Activated CD8-positive, alpha-beta T cell treated with anti-CD3 and anti-CD28 coated beads for 36 hours (primary cell): ENCODE measurements at places on chromosomes 5 and 9. TPM values are rescaled to one million over a fixed set of nuclear protein-coding genes. Genes with fewer than 3 reads are reported as not detected.
A peak's percentile ranks its signal among the peaks of the same experiment; 100 is the strongest.

Gene ZDHHC11B
- 0.59 TPM for total RNA-seq

Gene MRRF
- total RNA-seq: 69.8 TPM

Gene ALG2
- 24.1 TPM for total RNA-seq

Gene PCDHB11
- total RNA-seq: not detected

Gene TMEM252
- total RNA-seq: not detected

DNA sequence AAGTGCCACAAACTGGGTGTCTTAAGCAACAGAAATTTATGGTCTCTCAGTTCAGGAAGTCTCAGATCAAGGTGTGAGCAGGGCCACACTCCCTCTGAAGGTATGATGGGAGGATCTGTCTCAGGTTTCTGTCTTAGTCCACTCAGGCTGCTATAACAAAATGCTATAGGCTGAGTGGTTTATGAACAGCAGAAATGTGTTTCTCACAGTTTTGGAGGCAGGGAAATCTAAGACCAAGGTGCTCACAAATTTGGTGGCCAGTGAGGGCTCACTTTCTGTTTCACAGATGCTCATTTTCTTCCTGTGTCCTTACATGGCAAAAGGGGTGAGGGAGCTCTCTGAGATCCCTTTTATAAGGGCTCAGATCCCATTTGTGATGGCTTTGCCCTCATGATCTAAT is 281.4 kb downstream of the CWC27 start:
- no peaks in the 10 kb centered on the region for H3K36me3 ChIP-seq
- no peaks in the 10 kb centered on the region for H3K4me1 ChIP-seq
- H3K27ac ChIP-seq: no peak overlapping the region
- H3K4me3 ChIP-seq: no peak overlapping the region
- H3K27me3 ChIP-seq: no peaks in the 10 kb centered on the region

GRCh38 chr5:129077433-129078075 is 17.0 kb upstream of the ISOC1 start:
- H3K4me1 ChIP-seq: no peaks in the 10 kb centered on the region
- no peak overlapping the region for H3K27ac ChIP-seq
- no peaks in the 10 kb centered on the region for H3K36me3 ChIP-seq
- DNase-seq: no peak

DNA sequence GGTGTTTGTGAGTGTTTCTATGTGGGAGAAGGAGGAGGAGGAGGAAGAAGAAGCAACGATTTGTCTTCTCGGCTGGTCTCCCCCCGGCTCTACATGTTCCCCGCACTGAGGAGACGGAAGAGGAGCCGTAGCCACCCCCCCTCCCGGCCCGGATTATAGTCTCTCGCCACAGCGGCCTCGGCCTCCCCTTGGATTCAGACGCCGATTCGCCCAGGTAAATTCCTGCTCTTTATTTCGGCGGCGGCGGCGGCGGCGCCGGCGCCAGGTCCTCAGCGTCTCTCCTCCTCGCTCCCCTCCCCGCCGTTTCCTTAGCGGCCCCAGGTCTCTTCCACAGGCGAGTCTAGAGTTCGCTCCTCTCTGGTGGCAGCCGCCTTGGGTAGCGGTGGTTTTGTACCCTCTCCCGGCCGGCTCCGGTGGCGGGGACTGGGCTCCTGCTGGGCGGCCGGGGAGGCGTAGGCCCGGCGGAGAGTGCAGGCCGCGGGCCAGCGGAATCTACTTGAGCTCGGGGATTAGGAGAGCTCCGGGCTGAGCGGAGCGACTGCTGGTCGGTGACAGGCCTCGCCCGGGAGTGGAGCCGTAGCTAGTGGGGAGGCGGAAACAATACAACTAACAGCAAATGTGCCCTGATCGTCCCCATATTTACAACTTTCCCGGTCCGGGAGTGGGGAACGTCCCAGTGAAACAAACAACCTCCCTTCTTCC is 547 bp downstream of the NIPBL start:
- no peaks in the 10 kb centered on the region for H3K27me3 ChIP-seq
- DNase-seq: peak; percentile 69
- peaks cover 18% of the 10 kb centered on the region for H3K36me3 ChIP-seq
- H3K4me1 ChIP-seq: peaks cover 33% of the 10 kb centered on the region

GRCh38 chr5:8050616-8051175 is 181.7 kb downstream of the MTRR start:
- no peak for DNase-seq
- H3K36me3 ChIP-seq: no peaks in the 10 kb centered on the region
- no peaks in the 10 kb centered on the region for H3K4me1 ChIP-seq
- no peaks in the 10 kb centered on the region for H3K27me3 ChIP-seq

GRCh38 chr5:125775896-125776295 is 647.3 kb upstream of the GRAMD2B start:
- H3K27ac ChIP-seq: no peak overlapping the region
- no peak for DNase-seq
- H3K4me3 ChIP-seq: no peak overlapping the region
- H3K27me3 ChIP-seq: no peaks in the 10 kb centered on the region
- H3K4me1 ChIP-seq: no peaks in the 10 kb centered on the region

GRCh38 chr9:115636596-115636995 is 517.0 kb upstream of the PAPPA start:
- no peak overlapping the region for H3K27ac ChIP-seq
- H3K27me3 ChIP-seq: peaks cover under 1% of the 10 kb centered on the region
- H3K4me1 ChIP-seq: no peaks in the 10 kb centered on the region
- H3K36me3 ChIP-seq: no peaks in the 10 kb centered on the region

DNA sequence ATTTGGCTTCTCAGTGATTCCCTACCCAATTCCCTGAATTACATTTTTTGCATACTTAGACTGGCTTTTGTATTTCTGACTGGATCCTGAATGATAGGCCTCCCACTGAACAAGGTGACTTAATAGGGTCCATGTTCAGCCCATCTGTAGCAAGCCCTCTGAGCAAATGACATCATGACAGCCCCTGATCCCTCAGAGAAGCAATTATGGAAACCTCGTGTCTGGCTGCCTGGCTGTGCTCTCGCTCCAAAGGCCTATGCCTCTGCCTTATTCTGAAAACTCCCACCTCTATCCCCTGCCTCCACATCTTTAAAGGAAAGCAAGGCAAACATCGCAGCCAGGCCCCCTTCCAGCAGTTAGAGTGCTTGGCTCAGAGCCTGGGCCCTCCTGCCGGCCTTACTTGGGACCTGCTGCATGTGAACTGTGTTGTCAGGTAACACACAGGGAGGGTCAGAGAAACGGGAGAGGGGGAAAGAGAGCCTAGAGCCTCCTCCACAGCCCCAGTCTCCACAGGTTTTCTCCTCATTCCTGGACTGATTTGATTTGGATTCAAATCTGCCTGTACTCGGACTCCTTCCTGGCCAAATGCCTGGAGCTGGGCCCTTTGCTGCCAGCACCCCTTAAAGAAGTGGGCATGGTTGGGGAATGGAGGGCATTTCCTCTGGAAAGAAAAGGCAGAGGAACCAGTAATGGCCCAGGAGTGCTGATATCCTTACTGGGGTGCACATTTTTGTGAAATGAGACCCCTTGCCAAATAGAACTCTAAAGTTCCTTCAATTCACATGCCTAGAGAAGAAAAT is 3.8 kb downstream of the DCANP1 start:
- no peak overlapping the region for H3K4me3 ChIP-seq
- no peaks in the 10 kb centered on the region for H3K4me1 ChIP-seq
- no peak for DNase-seq
- H3K36me3 ChIP-seq: no peaks in the 10 kb centered on the region
- H3K27ac ChIP-seq: no peak overlapping the region

DNA sequence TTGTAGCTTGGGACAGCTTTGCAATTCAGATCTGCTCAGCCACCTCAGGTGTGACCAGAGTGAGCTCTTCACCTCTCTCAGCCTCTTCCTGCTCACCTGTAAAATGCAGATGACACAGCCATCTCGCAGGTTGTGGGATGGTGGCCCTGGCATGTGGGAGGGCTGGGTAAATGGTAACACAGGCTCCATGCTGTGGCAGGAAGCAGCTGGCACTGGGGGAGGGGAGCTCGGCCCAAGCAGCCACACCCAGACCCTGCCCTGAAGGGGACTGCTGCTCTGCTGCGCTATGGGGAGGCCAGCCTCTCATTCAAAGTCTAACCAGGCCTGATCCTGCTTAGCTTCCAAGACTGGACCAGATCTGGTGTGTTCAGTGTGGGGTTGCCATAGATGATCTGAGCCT is 24.1 kb downstream of the PHF2 start:
- H3K4me1 ChIP-seq: peaks cover 56% of the 10 kb centered on the region
- H3K27me3 ChIP-seq: no peaks in the 10 kb centered on the region
- H3K27ac ChIP-seq: no peak overlapping the region
- no peak overlapping the region for H3K4me3 ChIP-seq
- no peak for DNase-seq

- no peaks in the 10 kb centered on the region for H3K36me3 ChIP-seq
- H3K27me3 ChIP-seq: no peaks in the 10 kb centered on the region
- no peak for DNase-seq
- no peaks in the 10 kb centered on the region for H3K4me1 ChIP-seq
- no peak overlapping the region for H3K27ac ChIP-seq
- H3K4me3 ChIP-seq: no peak overlapping the region
Measured at GRCh38 chr5:28310696-28311095, 1272.3 kb upstream of the CDH9 start.

- DNase-seq: no peak
- H3K4me1 ChIP-seq: no peaks in the 10 kb centered on the region
- no peak overlapping the region for H3K4me3 ChIP-seq
- H3K27ac ChIP-seq: no peak overlapping the region
- no peaks in the 10 kb centered on the region for H3K36me3 ChIP-seq
Measured at GRCh38 chr5:178642351-178642909, 15.6 kb upstream of the CLK4 start.

GRCh38 chr5:32020946-32021345 is 153.2 kb downstream of the GOLPH3 start:
- H3K4me3 ChIP-seq: no peak overlapping the region
- no peaks in the 10 kb centered on the region for H3K27me3 ChIP-seq
- peaks cover 4% of the 10 kb centered on the region for H3K4me1 ChIP-seq
- no peak for DNase-seq

DNA sequence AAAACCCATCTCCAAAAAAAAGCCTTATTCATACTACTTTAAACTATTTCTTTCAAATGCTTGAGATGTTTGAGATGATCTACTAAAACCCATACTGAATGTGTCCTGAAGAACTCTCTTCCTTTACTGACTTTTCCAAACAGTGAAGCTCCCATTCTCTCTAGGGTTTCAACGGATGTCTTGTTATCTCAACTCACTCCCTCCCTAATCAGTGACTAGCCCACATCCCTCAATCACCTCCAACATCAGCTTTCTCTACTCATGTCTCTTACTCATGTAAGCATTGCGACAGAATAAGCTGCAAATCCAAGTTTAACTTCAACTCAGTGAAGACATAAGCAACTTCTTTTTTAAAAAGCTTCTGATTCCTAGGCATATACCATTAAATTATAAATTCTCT is 42.1 kb downstream of the WDR41 start:
- no peaks in the 10 kb centered on the region for H3K4me1 ChIP-seq
- no peaks in the 10 kb centered on the region for H3K27me3 ChIP-seq
- H3K4me3 ChIP-seq: no peak overlapping the region
- H3K36me3 ChIP-seq: peaks cover 46% of the 10 kb centered on the region
- no peak for DNase-seq

DNA sequence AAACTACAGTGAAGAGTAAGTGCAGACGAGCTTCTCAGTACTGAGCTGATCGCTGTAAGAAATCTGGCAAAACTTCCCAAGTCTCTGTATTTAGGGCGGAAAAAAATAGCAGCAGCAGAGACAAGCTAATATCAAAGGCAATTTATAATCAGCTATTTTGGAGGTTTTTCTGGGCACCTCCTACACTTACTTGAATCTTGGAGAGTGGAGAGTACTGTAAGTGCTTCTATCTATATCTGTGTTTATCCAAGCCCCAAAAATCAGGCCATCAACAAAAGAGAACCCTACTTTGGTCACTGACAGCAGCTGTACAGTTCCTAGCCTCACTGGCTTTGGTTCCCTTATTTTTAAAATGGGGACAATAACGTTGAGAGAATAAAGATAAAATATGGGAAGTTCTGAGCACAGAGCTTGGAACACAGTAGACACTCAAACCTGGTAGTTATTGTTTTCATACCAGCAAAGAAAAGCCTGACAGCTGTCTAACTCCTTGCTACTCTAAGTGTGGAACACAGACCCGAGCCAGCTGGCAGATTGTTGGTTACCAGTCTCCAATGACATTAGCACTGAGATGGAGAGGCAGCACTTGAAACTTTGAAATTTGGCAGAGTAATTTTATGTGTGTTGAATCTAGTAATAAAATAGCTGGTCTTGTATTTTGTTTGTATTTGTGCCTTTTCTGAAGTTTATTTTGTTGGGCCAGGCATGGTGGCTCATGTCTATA is 96.0 kb upstream of the SLC28A3 start:
- no peaks in the 10 kb centered on the region for H3K36me3 ChIP-seq
- no peaks in the 10 kb centered on the region for H3K4me1 ChIP-seq
- no peak overlapping the region for H3K27ac ChIP-seq
- no peak overlapping the region for H3K4me3 ChIP-seq
- no peak for DNase-seq

DNA sequence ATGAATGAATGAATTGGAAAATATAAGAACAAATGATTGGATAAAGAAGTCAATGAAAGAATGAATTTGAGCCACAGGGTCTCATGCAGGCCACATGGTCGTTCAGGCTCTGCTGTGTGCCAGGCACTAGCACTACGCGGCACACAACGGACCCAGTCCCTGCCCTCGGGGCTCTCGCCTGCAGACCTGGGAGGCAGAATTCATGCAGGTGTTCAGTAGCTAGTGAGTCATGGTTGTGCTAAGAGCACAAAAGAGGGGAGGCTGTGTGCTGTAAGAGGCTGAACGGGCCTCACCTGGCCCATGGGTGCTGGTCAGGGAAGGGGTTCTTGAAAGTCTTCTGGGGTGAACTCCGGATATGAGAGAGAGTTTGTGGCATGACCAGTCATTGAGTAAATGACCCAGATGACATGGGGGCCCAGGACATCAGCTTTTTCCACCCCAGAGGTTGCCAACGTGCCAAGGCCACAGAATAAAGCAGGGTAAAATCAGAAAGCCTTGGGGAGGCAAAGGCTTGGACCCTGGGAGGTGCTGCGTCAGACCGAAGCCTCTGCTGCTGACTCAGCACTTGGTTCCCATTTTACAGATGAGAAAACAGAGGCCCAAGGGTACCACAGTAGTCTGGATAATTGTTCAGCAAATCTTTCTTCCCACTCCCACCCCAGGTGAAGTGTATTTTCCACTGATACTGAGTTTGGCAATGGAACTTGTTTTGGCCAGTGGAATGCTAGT is 264.3 kb upstream of the MVB12B start:
- no peak for DNase-seq
- no peak overlapping the region for H3K27ac ChIP-seq
- no peak overlapping the region for H3K4me3 ChIP-seq
- no peaks in the 10 kb centered on the region for H3K4me1 ChIP-seq

- peak; percentile 80 for DNase-seq
- no peak overlapping the region for H3K27ac ChIP-seq
- H3K4me3 ChIP-seq: peak overlapping the region; percentile 1
- no peaks in the 10 kb centered on the region for H3K36me3 ChIP-seq
- peaks cover 20% of the 10 kb centered on the region for H3K4me1 ChIP-seq
Measured at GRCh38 chr9:126611592-126612325, 2.0 kb upstream of the LMX1B start.

GRCh38 chr5:104628911-104629310 is 1066.3 kb upstream of the NUDT12 start:
- no peak for DNase-seq
- no peak overlapping the region for H3K27ac ChIP-seq
- no peaks in the 10 kb centered on the region for H3K4me1 ChIP-seq
- no peaks in the 10 kb centered on the region for H3K27me3 ChIP-seq
